ENCODE measurements at places on chromosomes 11 and 22. TPM values are rescaled to one million over a fixed set of nuclear protein-coding genes. Genes with fewer than 3 reads are reported as not detected.

ATL3 gene
- 40.5 TPM for total RNA-seq

CD6 gene
- 337 TPM for total RNA-seq

MCAM gene
- total RNA-seq, result 2.0 TPM

OR10A2 gene
- not detected for total RNA-seq

KIRREL3 gene
- total RNA-seq, result not detected
